NCI-H2171 treated with DMSO at 0.1 percent for 48 hours (cell line): ENCODE measurements at places on chromosomes 2 and 18.

GRCh38 chr2:15654727-15655073 is 63.0 kb downstream of the DDX1 start:
- DNase-seq, result no peak

- DNase-seq, result no peak
Measured at GRCh38 chr18:27014841-27015240, 149.3 kb upstream of the AQP4 start.

- no peak for DNase-seq
Measured at GRCh38 chr18:68724021-68724420, 9.1 kb upstream of the TMX3 start.

DNA sequence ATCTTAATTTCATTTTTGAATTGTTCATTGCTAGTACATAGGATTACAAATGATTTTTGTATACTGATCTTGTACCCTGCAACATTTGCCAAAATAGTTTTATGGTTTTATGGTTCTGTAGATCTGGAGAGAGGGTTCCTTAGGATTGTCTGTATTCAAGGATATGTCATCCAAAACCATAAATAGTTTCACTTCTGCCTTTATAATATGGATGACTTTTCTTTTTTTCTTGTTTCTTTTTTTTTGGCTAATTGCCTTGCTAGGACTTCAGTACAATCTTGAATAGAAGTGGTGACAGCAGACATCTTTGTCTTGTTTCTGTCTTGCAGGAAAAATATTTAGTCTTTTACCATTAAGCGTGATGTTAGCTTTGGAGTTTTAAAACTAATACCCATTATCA is 383.9 kb upstream of the HS6ST1 start:
- no peak for DNase-seq

GRCh38 chr2:167980439-167980838 is 267.0 kb downstream of the STK39 start:
- no peak for DNase-seq

- DNase-seq, result no peak
Measured at GRCh38 chr2:174493549-174494331, 6.9 kb upstream of the GPR155 start.

- no peak for DNase-seq
Measured at GRCh38 chr2:27255660-27256059, 7.2 kb downstream of the SLC30A3 start.
